Stimulated activated naive CD4-positive, alpha-beta T cell treated with Interleukin-2 at 50 U/mL for 16 hours (primary cell): ENCODE measurements at places on chromosomes 12 and 14.
A peak's percentile ranks its signal among the peaks of the same experiment; 100 is the strongest.

DNA sequence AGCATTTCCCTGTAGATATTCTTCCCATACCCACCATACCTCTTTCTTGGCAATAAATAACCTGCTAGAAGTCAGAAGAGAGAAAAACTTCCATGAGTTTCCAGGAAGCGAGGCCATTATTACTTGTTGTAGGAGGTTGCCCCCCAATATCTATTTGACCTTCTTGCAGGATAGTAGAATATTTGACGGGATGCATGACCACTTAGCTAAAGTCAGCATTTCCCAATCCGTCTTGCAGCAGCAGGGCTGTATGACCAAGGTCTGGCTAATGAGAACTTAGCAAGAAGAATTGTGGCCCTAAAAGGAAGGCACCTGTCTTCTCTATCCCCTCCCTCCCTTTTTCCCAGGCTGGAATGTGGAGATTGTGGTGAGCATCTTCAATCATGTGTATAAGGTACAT, 51.5 kb downstream of the NINJ2 start:
- DNase-seq = no peak

- DNase-seq = no peak
Observed at GRCh38 chr12:5806371-5807089, 138.5 kb downstream of the ANO2 start.

- no peak for DNase-seq
Observed at GRCh38 chr12:51362307-51362706, 15.8 kb upstream of the CELA1 start.

DNA sequence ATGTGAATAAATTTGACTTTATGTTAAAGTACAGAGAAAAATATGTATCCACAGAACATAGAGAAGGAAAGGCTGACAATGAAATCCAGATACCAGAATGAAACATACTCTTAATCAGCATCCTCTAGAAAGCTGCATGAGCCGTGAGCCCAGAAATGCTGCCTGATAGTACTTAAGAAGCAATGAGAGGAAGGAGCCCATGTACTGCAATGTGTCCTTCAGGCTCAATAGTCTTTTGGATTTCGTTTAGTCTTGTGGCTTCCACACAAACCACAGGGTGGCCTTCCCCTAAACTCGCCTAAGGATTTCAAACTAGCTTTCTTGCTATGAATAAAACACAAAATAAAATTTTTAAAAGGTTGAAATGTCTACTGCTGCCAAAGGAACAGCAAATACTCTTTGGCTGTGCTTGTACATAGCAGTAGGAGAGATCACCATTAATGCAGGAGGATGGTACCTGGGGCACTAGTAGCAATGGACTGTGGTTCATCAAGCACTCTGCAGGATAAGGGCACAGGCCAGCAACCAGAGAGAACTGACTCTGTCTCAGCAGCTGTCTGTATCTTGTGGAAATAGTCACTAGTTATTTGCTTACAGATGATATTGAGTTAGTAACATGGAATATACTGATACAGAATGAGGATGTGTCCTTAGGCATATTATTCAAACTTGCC, 988.3 kb upstream of the LRFN5 start:
- no peak for DNase-seq

DNA sequence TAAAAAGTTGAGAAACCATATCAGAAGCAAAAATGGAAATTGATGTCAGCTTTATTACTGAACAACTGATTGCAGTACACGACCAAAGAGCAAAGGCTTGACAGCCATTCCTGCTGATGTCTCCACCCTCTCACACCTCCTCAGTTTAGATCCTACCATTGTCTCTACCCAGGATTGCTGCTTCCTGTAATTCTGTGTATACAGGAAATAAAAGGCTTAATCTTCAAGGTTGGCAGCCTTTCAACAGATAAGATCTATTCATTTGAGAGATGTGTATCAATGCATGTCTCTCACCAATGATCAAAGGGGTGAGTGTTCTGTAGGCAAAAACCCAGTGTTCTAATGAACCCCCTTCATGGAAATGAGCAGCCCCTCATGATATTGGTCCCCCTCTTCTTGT, 27.0 kb downstream of the SLCO1C1 start:
- DNase-seq = no peak

GRCh38 chr12:86234316-86234855, 21.8 kb downstream of the MGAT4C start:
- no peak for DNase-seq

- DNase-seq = peak; percentile 49
Observed at GRCh38 chr12:50070314-50071060, 13.1 kb downstream of the ASIC1 start.

GRCh38 chr12:2198005-2198501, 145.3 kb downstream of the CACNA1C start:
- no peak for DNase-seq

- DNase-seq = no peak
Observed at GRCh38 chr12:6921996-6922946, 5.5 kb upstream of the ATN1 start.

GRCh38 chr14:64704743-64705380, 638 bp downstream of the PLEKHG3 start:
- DNase-seq = no peak

DNA sequence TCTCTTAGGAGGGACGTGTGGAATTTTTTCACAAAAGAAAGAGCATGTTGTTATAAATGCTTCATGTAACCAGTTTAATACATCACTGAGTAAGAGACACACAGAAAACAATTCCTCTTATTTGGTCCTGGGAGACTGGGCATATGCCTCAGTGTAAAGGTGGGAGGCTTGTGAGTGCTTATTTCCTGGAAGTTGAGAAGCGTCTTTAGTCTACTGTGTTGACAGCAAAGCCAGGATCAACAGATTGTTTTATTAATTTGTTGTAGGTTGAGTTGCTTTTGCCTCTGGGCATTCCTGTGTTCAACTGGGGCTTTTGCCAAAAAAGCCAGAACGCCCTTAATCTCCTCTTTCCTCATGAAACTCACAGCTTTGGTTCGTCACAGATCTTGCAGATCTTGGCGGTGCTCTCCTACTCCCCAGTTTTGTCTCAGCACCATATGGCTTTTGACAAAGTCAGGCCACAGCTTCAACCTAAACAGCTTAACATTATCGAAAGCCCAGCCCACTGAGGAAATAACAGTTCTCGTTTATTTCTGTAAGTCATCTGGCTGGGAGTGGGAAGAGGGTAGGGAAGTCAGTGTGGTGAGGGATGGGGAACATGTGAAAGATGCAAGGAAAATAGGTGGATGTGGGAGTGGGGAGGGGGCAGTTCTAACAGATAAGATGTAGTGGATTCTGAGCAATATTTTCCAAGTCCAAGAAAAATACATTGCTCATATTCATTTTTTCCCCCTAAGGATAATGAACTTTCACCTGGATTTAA, 227.2 kb downstream of the DACT1 start:
- no peak for DNase-seq

GRCh38 chr12:38373784-38374183, 57.2 kb downstream of the ALG10B start:
- no peak for DNase-seq

DNA sequence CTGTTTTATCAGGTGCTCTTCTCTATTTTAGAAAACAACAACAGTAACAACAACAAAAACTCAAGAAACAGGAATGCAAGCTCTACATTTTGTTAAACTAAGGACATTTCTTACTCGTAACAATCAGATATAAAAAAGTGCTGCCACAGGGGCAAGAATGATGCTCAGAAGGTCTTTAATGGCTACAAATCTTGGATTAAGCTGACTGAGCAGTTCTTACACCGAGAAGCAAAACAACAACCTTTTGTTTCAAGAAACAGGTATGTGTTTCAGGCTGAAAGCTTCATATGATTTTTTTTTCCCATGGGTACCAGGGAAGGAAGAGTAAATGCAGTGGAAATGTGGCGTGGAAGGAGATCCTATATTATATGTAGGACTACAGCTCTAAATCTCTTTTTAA, 786.8 kb upstream of the FBXO33 start:
- DNase-seq = no peak

DNA sequence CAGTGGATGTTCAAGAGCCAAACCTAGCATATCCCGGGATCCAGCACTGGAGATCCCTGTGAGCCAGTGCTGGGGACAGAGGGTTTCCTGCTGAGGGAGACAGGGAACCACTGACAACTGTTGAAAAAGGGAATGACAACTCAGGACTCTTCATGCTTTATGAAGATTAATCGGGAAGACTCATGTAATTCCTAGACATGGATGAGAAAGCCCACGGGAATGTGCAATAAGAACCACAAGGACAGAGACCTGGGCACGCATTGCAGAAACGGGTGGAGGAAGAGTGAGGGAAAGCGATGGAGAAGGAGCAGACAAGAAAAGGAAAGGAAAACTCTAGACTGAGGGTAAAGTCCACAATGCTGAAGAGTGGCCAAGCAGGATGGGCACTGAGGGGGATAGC, 296.0 kb downstream of the PCNX1 start:
- no peak for DNase-seq

DNA sequence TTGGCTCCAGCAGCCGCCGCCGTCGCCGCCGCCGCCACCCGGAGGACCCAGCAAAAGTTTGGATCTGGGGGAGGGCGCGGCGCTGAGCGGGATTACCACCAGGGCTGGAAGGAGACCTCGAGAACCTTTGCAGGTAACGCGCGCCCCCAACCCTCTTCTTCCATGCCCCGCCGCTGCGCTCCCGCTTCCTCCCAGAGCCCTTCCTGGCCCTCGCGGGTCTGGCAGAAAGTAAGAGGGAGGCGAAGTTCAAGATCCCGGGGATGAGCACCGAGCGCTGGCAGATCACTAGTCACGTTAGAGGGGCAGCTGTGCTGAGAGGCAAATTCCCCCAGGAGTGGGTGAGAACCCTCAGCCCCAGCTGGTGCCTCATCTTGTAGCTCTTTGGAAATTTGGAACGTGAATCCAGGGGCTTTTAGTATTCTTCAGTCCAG, 3.9 kb downstream of the FLRT2 start:
- no peak for DNase-seq

DNA sequence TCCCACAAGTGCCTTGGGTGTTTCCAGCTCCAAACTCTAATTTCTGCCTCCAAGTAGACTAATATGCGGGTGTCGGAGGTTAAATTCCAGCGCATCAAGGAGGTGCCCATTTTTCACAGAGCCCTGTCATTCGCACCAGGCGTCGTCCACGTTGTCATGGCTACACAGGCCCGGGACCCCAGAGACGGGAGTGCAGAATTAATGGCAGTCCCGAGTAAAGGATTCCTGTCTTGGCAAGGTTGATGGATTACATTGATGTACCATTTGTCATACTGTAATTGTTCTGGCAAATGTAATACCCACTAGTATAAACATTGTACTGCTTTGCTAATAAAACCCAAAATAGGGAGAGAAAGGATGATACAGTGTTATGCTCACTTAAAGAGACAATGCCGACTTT, 222.9 kb upstream of the MYL2 start:
- no peak for DNase-seq

DNA sequence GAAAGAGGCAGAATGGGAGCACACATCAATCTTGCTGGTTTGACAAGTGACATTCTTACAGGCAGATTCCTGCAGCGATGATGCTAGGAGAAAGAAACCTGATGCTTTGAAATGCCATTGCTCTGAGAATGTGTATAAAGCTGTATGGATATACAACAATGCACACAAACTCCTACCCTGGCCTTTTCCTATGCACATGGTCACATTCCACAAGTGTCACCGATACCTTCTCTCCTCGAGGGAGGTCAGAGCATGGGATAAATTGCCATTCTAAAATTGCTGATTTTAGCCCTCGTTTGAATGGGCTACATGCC, 11.9 kb downstream of the FGF6 start:
- DNase-seq = no peak

DNA sequence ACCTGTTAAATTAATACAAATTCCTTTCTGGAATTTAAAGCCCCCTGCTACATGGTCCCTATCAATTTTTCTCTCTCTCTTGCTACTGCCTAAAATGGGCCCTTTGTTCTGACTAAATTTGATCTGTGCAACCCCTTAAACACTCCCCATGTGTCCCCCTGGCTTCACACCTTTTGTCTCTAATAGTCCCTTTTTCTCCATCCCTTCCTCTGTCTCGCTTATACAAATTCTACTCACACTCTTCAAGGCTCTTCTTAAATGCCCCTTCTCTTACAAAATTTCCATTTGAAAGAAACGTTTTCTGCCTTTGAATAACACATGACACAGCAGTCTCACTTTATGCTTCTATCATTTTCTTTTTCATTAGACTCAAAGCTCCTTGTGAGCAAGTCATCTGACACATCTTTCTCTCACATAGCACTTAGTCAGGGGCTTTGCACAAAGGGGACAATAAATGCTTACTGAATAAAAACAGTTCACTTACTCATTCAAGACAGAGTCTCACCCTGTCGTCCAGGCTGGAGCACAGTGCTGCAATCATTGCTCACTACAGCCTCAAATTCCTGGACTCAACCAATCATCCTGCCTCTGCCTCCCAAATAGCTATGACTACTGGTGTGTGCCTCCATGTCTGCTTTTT, 41.5 kb upstream of the NR2C1 start:
- no peak for DNase-seq

GRCh38 chr12:118064608-118065007, 3.6 kb upstream of the WSB2 start:
- DNase-seq = no peak

- DNase-seq = no peak
Observed at GRCh38 chr14:49986343-49987014, 93.6 kb downstream of the ARF6 start.

DNA sequence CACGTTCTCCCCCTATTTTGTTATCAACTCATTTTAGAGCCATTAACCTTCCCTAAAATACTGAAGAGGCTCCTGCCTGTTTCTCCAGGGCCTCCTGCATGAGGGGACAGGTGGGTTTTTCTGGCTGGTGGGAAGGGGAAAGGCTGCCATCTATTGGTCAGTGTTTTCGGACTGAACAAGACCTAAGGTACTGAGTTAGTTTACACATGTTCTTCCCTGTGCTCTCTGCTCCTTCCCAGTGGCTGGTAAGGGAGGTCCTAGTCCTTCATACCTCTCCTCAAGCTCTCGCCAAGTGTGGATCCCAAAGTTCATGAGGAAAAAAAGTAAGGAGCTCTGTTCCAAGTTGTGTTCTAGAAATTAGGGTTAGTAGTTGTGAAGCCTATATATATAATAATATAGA, 357.5 kb downstream of the FSCB start:
- DNase-seq = no peak

DNA sequence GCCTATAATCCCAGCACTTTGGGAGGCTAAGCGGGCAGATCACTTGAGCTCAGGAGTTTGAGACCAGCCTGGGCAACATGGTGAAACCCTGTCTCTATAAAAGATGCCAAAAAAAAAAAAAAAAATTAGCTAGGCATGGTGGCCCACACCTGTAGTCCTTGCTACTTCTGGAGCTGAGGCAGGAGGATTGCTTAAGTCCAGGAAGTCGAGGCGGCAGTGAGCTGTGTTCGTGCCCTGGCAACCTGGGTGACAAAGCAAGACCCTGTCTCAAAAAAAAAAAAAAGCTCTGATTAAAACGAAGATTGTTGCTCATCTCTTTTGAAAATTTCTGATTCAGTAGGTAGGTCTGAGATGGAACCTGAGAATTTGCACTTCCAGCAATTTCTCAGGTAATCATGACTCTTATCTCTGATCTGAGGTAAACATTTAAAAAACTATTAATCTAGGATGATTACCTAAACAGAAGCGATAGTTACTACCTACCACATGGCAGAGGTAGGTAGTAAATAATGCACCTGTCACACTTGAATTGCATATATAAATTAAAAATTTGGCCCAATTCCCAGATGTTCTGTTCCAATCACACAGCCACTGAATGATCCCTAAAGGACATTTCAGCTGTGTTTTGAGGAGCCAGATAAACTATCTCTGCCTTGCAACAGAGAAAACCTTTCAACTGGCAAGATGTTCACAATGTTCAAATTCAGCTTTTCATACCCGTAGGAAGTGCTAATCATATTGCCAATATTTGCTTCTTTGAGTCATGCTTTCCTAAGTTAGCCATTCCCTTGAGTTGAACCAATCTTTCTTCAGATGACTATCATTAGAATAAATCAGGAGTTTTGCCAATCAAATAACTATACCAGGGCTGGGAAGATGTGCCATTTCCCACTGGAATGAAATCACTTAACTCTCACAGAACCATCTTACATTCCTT, 4.2 kb upstream of the TEP1 start:
- no peak for DNase-seq
